Calu3 (cell line): ENCODE measurements at places on chromosomes 5 and 9. TPM values are rescaled to one million over a fixed set of nuclear protein-coding genes. Genes with fewer than 3 reads are reported as not detected.

HTR1A gene
- not detected in 2 replicates for total RNA-seq

OR1J2 gene
- total RNA-seq: not detected in 2 replicates

SLC22A5 gene
- total RNA-seq: 24.6 and 25.4 TPM in 2 replicates

TSSK1B gene
- total RNA-seq: not detected in 2 replicates

PRR7 gene
- 25.2 and 27.6 TPM in 2 replicates for total RNA-seq

ANKRD18B gene
- 30.5 and 30.8 TPM in 2 replicates for total RNA-seq

UAP1L1 gene
- 9.1 and 10.8 TPM in 2 replicates for total RNA-seq

TUSC1 gene
- 5.1 and 6.8 TPM in 2 replicates for total RNA-seq

GARIN3 gene
- total RNA-seq: not detected in 2 replicates

SVEP1 gene
- total RNA-seq: 0.24 and 0.35 TPM in 2 replicates

MCCC2 gene
- 98.7 and 115 TPM in 2 replicates for total RNA-seq

WDR38 gene
- total RNA-seq: not detected in 2 replicates

MYOZ3 gene
- not detected in 2 replicates for total RNA-seq

HRCT1 gene
- total RNA-seq: 0.69 and 0.90 TPM in 2 replicates

MELK gene
- 18.3 and 20.8 TPM in 2 replicates for total RNA-seq

PCDH1 gene
- total RNA-seq: 146 and 167 TPM in 2 replicates

LIFR gene
- total RNA-seq: 7.6 and 7.9 TPM in 2 replicates

CORO2A gene
- total RNA-seq: 24.3 and 30.6 TPM in 2 replicates

PKD2L2 gene
- not detected in 2 replicates for total RNA-seq

ACTL7A gene
- total RNA-seq: not detected in 2 replicates

LRRC14B gene
- total RNA-seq: not detected in 2 replicates

TIMD4 gene
- total RNA-seq: not detected in 2 replicates
